ENCODE measurements at places on chromosomes 3 and 15.

DNA sequence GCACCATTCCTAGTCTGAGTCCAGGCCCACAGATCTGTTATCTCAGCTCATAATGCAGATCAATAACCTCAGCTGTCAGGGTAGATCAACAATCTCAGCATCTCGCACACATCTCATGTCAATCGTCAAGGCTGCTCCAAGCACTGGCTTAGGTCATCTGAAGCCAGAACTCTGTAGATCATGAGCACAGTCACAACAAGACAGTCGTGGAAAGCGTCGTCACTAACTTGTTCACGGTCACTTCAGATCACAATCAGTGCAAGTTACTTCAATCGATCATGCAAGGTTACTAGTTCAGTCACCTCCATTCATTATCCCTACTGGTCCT is 71.8 kb downstream of the RBPMS2 start:
- no peak for DNase-seq

DNA sequence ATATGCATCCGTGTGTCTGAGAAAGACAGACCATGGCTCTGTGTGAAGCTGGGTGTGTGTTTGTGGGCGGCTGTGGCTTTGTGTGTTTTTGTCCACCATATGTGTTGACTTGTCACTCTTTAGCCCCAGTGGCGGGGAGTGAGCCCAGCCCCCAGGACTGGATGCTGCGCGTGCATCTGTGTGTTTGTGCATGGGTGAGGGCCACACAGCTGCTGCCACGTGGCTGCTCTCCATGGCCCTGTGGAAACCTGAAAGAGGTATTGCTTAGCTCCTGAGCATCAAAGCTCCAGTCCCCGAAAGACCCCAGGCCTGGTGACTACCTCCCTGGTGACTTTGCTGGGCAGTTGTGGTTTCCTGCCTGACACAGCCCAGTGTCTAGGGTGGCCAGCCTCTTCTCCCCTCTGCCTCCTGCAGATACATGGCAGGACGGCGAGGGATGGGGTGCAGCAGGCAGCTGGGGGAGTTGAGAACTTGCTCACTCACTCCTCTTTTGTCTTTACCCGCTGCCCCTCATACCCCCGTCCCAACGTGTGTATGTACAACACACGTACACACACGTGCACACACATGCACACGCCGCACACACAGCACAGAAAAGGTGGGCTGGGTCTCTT is 6.5 kb downstream of the EPHB3 start:
- DNase-seq: no peak

GRCh38 chr15:92322566-92323355 is 70.9 kb upstream of the ST8SIA2 start:
- DNase-seq: no peak

- no peak for DNase-seq
Measured at GRCh38 chr3:19948226-19948591, 1.3 kb downstream of the RAB5A start.

- no peak for DNase-seq
Measured at GRCh38 chr3:106675451-106675850, 701.8 kb upstream of the CCDC54 start.

DNA sequence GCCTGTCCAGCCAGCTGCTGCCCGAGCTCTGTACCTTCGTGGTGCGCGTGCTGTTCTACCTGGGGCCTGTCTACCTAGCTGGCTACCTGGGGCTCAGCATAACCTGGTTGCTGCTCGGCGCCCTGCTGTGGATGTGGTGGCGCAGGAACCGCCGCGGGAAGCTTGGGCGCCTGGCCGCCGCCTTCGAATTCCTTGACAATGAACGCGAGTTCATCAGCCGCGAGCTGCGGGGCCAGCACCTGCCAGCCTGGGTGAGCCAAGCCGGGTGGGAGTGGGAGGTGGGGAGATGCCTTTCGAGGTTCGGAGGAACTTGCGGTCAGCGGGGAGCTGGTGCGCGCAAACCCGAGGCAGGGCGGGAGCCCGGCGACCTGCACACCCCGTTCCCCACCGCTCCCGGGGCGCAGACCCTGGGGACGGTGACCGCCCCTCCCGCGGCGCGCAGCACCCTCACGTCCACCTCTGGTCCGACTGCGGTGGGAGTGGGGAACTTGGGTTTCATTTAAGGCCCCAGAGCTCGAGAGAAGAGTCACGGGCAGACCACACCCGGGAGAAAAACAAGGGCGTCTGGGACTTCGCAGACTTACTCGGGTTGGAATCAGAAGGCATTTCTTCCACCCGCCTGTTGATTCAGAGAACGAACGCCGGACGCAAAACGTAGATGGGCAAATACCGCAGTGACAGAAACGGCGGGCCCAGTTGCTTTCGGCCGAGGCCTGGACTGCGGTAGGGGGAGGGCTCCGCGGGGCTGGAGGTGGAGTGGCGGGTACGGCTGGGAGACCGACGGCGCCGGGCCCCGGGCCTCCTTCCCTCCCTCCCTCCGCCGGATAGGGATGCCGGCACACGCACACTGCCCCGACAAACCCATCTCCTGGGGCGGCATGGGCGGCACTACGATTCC is 708 bp downstream of the ESYT3 start:
- no peak for DNase-seq

DNA sequence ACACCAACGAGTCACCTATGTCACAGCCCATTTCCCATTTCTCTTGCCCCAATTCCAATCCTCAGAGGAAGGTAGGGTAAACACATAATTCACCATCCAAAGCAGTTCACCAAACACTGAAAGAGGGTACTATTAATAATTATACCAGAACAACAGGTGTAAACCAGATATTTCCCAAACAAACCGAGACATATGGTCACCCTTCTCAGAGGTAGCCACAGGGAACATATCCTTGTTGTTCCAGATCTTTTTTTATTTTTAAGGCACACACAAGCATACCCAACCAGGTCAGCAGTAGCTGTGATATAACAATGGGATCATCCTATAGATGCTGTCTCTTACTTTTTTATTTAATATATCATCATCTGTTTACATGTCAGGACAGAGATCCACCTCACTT is 24.7 kb downstream of the MAGI1 start:
- no peak for DNase-seq

DNA sequence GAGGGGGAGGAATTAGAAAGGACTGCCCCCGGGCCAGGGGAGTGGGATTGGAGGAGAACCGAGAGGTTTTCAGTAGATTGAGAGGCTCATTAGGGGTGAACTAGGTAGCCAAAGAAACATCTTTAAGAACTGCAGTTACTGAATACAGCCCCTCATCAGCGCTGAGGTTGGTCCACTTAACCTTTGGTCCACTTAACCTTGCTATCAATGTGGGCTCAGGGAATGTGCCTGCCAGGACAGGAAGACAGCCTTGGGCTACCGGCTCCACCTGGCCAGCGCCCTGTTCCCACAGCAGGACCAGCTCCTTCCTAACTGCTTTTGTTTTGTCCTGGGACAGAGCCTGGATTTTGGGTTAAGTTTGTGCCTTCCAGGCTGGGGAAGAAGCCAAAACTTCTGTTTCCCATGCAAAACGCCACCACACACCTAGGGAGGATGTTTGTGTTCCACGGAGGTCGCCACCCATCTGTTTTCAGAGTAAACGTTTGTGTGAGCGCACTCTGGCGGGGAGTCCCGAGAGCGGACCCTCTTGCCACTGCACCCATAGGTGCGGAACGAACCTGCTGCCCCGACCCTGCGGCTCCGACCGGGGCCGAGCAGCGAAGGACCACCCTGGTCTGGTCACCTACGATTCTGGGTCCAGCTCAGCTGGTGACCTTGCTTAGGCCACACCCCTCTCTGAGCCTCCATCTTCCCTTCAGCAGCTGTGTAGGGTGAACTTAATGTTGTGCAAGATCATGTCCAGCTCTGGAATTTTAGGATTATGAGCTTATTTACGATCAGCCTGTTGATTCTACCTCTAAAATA is 107.4 kb downstream of the VGLL4 start:
- no peak for DNase-seq

DNA sequence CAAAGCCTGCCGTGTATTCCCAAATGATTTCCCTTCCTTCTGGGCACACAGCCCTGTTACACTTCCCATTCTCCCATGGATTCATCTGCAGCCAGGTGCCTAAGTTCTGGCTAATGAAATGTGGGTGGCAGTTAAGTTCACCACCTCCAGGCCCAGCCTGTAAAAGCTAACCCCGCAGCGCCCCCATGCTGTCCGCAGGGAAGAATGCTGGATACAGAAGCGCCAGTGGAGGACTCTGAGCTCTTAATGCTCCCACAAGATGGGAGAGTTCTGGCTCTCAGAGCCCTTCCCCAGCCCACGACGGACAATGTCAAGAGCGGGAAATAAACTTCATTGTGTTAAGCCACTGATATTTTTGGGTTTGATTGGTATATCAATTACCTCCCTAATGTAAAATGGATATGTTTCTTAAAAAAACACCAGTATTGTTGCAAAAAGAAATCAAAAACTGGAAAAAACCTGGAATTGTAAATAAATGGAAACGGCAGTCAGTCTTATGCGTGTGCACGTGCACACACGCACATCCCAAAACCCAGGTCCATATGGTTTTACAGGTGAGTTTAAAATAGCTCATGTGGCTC is 37.7 kb upstream of the FGD5 start:
- DNase-seq: no peak

DNA sequence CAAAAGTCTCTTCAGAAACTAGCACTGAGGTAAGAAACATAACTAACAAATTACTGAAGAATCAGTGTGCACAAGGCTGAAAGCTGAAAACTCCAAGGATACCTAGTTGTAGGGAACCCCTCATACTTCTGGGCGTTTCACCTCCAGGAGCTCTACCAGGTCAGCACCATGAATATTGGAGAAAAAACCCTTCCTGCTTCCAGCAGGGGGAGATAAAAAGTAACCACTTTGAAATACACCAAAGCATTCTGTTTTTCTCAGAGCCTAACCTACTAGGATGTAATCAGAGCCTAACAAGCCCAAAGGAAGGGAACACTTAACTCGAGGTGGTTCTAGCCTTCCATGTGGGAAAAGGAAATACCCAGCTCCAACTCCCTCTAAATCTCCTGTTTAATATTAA is 175.8 kb upstream of the MME start:
- no peak for DNase-seq

All from CD4-positive, CD25-positive, alpha-beta regulatory T cell (primary cell).